NCI-H1092 (cell line): ENCODE measurements at places on chromosomes 2 and 18.

DNA sequence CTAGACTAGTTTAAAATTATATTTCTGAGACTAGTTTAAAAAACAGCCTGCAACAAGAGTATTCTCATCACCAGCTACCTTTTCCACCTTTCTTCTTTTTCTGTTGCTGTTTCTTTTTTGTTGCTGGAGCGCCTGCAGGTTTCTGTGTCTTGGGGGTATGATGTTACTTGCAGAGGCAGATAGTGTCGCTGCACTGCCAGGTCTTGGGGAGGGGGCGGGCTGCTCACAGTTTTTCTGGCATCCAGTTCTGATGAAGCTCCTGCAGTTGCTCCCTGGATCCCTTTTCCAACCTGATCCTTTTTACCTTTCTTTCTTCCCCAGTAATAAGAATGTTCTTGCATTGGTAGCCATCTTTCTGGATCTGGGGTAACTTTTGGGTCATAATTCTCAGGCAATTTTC, 8.0 kb upstream of the C18orf32 start:
- DNase-seq, result no peak

DNA sequence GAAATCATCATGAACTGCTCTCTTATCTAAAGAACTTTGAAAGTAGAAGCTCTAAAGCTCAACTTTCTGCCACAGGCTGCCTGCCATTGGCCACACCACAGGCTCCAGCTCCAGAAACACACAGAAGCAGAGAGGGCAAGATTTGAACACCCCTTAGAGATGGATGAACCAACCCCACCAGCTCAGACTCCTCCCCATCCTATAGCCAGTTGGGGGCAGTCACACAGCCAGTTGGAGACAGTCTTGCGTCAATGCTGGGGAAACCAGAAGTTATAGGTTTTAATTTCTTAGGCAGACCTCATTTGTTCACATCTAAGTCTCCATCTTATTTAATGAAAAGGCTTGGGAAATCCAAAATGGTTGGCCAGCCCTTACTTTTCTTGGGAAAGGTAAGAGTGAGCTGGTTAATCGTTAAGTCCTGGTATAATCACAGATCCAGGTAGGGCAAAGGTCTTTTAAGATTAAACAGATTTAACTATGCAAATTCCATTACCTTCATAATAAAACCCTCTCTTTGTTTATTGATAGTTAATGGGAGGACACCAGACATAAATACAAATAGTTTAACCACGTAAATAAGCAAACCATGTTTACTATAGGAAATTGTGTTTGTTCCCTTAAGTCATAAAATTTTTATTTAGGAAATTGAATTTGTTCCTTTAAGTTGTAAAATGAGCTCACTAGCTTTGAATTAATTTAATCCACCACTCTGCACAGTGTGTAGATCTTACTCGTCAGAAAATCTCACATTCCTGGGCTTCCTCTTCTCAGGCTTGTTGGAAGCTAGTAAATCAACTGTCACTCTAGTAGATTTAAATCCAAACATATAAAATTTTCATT, 28.0 kb downstream of the MRO start:
- DNase-seq, result no peak

DNA sequence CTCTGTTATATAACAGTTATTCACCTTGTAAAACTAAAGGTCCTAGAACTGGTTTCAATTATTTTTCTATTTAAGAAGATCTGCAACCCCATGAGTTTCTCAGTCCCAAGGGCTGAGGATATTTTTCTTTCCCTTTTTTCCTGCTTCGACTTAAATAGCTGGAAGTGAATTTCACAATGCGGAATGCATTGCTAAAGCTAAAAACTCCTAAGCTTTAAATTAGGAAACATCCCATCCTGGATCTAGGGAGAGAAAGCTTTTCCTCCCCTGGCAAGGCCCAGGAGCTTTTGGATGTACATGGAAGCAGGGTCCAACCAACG, 1.4 kb downstream of the RFX8 start:
- DNase-seq, result no peak

- no peak for DNase-seq
Measured at GRCh38 chr2:71706836-71707235, 253.5 kb downstream of the DYSF start.

GRCh38 chr2:28274911-28275685, 117.6 kb upstream of the FOSL2 start:
- DNase-seq, result no peak

DNA sequence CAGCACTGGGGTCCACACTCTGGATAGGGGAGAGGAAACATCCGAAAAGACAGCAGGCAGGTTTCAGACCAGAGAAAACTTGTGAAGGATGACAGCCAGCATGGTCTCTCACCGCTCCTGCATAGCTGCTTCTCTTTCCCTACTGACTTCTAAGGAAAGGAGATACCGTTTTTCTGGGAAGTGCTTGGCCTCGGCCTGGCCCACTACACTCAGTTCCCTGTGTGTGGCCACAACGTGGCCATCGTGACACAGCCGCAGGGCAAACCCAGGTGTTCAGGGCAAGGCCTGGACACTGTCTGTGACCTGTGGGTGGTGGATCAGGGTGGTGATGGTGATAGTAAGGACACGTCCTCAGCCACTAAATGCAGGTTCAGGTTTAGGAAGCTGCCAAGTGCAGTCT, 34.2 kb upstream of the ACAA2 start:
- no peak for DNase-seq

- no peak for DNase-seq
Measured at GRCh38 chr2:96083064-96083939, 33.1 kb downstream of the ADRA2B start.

- DNase-seq, result peak; percentile 4
Measured at GRCh38 chr2:221844212-221845020, 272.3 kb upstream of the EPHA4 start.

GRCh38 chr18:10760986-10761385, 235.2 kb downstream of the NAPG start:
- no peak for DNase-seq

- DNase-seq, result no peak
Measured at GRCh38 chr18:61766266-61766884, 126.4 kb downstream of the RNF152 start.

- DNase-seq, result no peak
Measured at GRCh38 chr2:185381631-185382030, 357.0 kb upstream of the FSIP2 start.

DNA sequence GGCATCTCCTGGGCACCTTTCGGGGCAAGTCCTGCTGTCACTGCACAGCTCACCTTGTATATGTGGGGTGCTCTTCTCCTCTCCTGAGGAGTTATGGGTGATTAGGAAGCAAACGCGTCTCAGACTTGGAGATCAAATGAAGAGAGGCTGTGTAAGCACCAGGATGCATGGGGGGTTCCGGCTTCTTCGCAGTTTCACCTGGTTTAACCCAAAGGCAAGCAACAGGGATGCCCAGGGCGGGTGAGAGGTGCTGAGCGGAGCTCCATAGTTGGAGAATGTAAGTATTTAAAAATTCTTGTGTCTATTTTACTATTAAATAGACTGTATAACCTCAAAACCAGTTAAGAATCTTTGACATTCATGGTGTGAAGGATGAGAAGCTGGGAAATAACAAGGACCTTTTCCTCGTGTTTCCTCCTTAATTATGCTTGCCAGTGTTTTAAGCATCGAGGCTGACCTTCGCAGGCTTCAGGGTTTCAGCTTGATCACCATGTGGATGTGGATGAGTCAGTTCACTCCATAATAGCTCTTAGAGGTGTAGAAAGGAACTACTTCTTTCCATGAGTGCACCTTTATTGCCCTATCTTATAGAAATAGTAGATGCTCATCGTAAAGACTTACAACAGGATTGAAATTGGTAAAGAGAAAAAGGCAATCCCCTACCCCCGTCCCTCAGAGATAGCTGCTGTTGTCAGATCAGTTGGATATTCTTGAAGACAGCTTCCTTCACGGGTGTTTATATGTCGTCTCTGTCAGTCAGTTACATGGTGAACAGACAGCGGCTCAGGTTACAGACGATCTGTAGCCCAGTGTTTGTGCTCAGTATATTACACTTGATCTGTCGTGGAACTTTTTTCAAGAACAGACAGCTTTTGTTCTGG, 201.1 kb downstream of the AGAP1 start:
- DNase-seq, result no peak

DNA sequence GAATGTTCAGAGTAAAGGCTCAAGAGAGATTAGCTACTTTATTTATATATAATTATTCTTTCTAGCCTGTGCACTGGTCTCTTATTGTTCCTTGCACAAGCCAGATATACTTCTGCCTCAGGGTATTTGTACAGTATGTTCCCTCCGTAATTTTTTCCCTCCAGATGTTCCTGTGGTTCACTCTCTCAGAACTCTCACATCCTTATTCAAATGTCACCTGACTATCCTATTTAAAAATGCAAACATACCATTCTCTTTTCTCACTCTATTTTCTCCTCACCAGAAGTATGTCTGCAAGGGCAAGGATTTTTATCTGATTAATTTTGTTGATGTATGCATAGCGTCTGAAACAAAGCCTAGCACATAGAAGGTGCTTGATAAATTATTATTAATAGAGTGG, 64.0 kb upstream of the CERS6 start:
- no peak for DNase-seq

DNA sequence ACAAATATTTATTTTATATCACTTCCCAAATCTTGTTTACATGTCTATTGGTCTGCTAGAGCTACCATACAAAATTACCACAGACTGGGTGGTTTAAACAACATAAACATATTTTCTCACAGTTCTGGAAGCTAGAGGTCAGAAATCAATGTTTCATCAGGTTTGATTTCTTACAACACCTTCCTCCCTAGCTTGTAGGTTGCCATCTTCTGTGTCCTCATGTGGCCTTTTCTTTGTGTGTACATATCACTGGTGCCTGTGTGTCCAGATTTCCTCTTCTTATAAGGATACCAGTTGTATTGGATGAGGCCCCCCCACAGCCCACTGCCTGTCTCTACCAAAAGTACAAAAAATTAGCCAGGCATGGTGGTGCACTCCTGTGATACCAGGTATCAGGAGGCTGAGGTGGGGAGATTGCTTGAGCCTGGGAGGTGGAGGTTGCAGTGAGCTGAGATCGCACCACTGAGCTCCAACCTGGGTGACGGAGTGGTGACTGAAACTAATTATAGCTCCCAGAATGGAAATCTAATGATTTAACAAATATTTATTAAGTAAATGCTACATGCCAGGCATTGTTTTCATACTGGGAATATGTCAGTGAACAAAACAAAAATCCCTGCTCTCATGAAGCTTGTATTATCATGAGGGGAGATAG, 13.6 kb downstream of the EML4 start:
- DNase-seq, result no peak

DNA sequence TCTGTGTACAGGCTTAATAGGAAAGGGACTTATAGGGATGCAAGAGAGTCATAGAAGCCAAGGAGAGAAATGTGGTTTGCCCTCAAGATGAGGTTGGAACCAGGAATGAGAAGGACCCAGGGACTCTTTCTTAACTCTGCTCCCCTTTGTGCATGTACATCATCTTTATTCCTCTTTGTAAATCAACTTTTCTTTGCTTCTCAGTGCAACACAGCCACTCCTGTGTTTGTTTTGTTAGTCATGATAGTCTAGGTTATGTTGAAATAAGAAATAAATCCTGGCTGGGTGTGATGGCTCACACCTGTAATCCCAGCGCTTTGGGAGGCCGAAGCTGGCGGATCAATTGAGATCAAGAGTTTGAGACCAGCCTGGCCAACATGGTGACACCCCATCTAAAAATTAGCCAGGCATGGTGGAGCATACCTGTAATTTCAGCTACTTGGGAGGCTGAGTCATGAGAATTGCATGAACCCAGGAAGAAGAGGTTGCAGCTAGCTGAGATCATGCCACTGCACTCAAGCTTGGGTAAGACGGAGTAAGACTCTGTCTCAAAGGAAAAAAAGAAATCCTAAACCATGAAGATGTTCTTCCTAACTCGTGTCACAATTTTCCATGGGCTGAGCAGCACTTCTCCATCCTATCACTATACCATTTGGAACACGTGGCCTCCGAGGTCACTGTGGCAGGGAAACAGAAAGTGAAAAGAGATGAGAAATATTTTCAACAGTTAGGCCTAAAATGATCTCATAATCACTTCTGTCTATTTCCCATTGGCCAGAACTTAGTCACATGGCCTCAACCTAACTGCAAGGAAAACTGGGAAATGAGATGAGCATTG, 73.0 kb upstream of the TMEM17 start:
- DNase-seq, result no peak

DNA sequence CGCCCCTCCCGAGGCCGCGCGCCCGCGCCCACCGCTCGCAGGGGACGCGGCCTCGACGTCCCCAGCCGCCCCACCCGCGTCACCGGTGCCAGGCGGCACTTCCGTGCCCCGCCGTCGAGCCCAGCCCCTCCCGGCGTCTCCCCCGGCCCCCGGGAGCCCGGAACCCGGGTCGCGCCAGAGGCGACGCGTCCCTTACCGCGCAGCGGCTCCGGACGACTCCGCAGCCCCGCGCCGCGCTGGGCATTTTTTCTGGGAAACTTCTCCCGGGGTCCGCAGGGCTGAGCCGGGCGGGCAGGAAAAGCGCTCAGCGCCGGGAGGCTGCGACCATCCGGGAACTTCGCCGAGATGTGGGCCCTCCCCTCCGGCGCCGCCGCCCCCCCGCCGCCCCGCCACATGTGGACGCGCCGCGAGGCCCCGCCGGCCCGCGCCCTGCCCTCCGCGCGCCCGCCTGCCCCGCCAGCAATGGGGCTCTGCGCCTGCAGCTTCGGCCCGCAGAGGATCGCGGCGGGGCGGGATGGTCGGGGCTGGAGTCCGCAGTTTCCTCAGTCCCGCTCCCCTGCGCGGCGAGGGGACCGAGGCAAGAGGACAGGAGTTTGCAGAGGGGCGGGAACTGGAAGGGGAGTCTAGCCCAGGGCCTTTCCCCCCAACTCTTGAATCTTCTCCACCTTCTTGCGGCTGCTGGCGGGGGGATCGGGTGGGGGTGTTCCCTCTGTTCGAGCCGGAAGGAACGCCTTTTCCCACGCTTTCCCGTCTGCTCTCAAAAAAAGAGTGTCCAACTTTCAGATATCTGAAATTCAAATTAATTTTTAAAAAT, 81.5 kb downstream of the CHRNA1 start:
- no peak for DNase-seq

DNA sequence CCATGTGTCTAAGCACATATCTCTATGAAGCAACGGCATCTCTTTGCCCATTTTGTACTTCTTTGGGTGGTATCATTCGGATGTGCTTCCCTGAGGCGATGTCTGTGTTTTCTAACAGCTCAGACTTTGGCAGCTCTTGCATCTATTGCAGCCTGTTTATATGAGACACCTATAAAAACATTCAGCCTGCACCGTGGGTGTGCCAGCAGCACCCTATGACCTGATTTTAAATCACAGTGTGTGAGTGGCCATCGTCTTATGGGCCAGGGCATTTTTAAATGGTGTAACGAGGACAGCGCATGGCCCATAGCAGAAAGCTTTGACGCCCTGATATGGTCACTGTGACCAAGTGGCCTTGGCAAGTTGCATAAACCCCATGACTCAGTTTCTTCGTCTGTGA, 12.9 kb downstream of the NPAS2 start:
- DNase-seq, result no peak

GRCh38 chr18:11885278-11885947, 22.7 kb downstream of the MPPE1 start:
- no peak for DNase-seq
